Activated T-cell treated with anti-CD3 and anti-CD28 coated beads for 4 hours (primary cell): ENCODE measurements at places on chromosomes 2 and 18.

- DNase-seq: no peak
Measured at GRCh38 chr2:109058191-109058632, 69.2 kb upstream of the EDAR start.

GRCh38 chr18:80233201-80233835 lies 14.0 kb downstream of the PARD6G start:
- DNase-seq: no peak

GRCh38 chr18:56495884-56496283 lies 142.5 kb downstream of the TXNL1 start:
- DNase-seq: no peak

- DNase-seq: no peak
Measured at GRCh38 chr2:240982821-240983281, 15.6 kb upstream of the SNED1 start.

- no peak for DNase-seq
Measured at GRCh38 chr2:2831633-2832032, 500.6 kb upstream of the MYT1L start.

GRCh38 chr18:44325903-44326635 lies 354.6 kb upstream of the SETBP1 start:
- DNase-seq: no peak

GRCh38 chr18:77058290-77058835 lies 74.2 kb downstream of the MBP start:
- no peak for DNase-seq
